Lung microvascular endothelial cell (primary cell): ENCODE measurements at places on chromosomes 1 and 21.

DNA sequence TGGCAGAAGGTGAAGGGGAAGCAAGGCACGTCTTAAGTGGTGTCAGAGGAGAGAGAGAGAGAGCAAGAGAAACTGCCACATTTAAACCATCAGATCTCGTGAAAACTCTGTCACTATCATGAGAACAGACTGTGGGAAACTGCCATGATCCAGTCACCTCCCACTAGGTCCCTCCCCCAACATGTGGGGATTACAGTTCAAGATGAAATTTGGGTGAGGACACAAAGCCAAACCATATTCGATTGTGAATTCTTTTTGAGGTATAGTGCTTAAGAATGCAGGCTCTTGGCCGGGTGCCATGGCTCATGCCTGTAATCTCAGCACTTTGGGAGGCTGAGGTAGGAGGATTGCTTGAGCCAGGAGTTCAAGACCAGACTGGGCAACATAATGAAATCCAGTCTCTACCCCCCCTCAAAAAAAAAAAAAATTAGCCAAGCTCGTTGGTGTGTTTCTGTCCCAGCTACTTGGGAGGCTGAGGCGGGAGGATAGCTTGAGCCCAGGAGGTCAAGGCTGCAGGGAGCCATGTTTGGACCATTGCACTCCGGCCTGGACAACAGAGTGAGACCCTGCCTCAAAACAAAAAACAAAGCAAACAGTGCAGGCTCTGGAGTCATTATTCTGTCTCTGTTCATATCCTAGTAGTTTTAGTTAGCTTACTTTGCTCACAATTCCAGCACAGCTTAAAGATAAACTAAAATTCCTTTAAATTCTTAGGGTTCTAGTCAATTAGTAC, 6.0 kb downstream of the ZCCHC17 start:
- DNase-seq: no peak

DNA sequence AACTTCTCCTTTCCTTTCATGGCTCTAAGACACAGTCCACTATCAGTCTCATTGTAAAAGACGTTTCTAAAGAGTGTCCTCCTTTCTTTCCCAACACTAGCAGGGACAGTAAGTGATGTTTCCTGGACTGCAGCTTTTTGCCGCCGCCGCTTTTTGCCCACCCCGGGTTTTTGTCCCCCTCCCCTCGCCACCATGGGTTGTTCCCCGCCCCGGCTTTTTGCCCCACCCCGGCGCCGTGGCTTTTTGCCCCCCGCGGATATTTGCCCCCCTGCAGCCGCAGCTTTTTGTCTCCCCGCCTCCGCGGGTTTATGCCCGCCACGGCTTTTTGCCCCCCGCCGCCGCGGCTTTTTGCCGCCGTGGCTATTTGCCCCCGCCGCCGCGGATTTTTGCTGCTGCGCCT, 95.2 kb downstream of the TPTE start:
- DNase-seq: no peak

DNA sequence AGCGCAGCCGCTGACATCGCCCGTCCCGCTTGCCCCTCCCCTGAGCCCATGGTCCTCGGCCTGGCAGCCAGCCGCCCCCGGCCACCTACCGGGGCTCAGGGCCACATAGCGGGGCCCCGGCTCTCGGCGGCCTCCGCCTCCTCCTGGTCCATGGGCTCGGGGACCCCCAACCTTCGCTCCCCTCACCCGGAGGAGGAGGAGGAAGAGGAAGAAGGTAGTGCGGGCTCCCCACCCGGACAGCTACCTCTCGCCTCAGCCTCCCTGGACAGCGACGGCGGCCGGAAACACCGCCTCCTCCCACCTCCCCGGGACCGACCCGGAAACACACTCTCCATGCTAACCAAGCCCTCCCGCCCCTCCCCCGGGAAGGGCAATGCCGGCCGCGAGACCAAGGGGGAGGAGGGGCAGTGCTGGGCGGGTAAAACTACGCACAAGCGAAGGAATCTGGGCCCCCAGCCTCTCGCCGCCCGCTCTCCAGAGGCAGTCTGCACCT, at the start of gene KIAA0319L:
TSS of gene KIAA0319L (minus strand) at position 286 of the 493 bp plus-strand sequence. CDS start 2,912 bp downstream, outside the sequence.
- peak; percentile 66 for DNase-seq

GRCh38 chr1:43256675-43257570, 12.9 kb upstream of the TMEM125 start:
- no peak for DNase-seq

DNA sequence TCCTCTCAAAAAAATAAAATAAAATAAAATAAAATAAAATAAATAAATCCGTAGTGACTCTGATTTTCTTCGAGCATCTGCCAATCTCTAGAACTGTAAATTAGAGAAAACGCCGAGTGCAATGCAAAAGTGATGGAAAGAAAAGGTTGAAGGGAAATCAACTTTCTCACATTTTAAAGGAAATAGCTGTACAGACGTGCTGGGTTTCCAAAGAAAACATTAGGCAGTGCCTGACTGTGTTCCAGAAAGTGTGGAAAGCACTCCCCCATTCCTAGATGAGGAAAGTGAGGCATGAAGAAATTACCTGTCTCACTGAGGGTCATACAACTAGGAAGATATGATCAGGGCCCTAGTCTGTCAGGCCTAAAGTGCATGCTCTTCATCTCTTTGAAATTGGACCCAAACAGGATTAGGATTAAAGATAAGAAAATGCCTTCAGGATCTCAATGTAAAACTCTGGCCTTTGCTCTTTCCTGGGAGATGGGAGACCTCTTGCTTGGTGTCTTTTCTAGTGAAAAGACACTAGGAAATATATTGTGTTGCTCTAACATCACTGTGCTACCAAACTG, 1.8 kb upstream of the PTPN14 start:
- no peak for DNase-seq

GRCh38 chr1:228830185-228830953, 95.1 kb downstream of the RHOU start:
- no peak for DNase-seq

DNA sequence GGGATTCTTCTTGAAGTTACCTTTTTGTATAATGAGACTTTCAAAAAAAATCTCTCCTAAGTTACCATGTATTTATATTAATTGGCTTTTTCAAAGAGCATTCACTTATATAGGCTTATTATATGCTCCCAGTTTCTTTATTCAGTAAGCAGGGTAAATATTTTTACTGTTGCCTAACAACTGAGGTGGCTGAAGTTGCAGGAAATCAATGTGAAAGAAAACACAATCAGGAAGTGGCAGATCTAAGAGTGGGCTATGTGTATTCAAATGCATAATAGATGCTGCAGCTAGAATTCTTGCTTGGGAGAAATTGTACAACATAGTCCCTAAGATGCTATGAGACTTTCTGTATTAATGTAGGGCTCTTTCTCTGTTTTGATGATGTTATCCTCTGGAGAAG, 606.9 kb downstream of the NUF2 start:
- DNase-seq: no peak

DNA sequence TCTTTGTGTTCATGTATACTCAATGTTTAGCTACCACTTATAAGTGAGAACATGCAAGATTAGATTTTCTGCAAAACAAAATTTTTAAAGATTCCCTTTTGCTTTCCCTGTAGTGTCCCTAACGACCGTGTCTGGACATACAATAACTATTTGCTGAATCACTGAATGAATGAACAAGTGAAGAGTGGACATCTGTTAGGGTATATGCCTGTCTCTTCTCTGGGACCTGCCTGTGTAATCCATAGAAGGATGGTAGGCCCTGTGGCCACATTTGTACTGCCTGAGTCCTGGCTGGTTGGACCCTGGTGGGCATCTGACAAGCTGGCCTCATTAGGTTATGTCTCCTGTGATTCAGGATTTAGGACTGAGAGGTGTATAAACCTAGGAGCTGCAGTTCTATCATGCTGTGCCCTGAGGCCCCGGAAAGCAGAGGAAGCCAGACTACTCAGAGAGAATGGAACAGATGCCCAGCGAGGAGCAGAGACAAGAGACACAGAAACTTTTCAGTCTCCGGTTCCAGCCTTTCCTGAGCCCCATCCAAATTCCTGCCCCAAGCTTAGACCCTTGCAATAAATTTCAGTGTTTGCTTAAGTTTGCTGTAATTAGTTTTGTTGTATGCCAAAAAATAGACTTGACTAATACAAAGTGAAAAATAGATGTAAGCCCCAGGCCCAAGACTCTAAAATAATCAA, 7.5 kb upstream of the NCF2 start:
- DNase-seq: no peak

DNA sequence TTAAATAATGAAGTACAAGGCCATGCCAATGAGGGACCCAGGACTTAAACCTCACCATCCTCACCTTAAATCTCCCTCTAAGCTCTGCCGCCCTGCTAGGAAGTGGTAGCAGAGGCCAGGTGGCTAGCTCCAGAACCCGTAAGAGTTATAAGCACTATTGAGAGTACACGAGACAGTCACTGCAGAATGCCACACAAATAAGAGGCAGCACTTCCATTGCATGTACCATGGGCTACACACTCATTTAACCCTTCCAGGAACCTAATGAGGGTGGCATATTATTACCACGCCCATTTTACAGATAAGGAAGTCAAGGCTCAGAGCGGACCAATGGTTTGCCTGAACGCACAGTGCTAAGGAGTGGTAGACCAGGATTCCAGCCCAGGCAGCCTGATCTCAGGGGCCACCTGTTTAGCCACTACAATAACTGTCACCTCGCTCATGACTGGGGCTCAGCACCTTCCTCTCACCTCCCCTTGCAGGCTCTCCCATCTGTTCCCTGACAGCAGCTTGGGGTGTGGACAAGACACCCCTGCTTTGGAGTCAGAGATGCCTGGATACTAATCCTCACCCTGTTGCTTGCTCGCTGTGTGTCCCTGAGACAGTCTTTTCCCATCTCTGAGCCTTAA, 54.8 kb upstream of the ID3 start:
- no peak for DNase-seq
